ENCODE measurements at places on chromosomes 5 and 9. TPM values are rescaled to one million over a fixed set of nuclear protein-coding genes. Genes with fewer than 3 reads are reported as not detected.

IRX2 gene
- 6.0 TPM for total RNA-seq

SLC34A3 gene
- total RNA-seq, result 0.27 TPM

CD72 gene
- 4.2 TPM for total RNA-seq

FRRS1L gene
- 4.9 TPM for total RNA-seq

SLC6A3 gene
- not detected for total RNA-seq

HNRNPH1 gene
- 1,377 TPM for total RNA-seq

Data from progenitor cell of endocrine pancreas (in vitro differentiated cells).